ENCODE measurements at places on chromosomes 13 and 19. TPM values are rescaled to one million over a fixed set of nuclear protein-coding genes. Genes with fewer than 3 reads are reported as not detected.

GRCh38 chr19:19458110-19458816, 52.8 kb downstream of the GATAD2A start:
- H3K4me1 ChIP-seq, result peaks cover 65% of the 10 kb centered on the region
- H3K27me3 ChIP-seq, result no peaks in the 10 kb centered on the region
- H3K4me3 ChIP-seq, result peak overlapping the region; percentile 37
- no peak for DNase-seq

DNA sequence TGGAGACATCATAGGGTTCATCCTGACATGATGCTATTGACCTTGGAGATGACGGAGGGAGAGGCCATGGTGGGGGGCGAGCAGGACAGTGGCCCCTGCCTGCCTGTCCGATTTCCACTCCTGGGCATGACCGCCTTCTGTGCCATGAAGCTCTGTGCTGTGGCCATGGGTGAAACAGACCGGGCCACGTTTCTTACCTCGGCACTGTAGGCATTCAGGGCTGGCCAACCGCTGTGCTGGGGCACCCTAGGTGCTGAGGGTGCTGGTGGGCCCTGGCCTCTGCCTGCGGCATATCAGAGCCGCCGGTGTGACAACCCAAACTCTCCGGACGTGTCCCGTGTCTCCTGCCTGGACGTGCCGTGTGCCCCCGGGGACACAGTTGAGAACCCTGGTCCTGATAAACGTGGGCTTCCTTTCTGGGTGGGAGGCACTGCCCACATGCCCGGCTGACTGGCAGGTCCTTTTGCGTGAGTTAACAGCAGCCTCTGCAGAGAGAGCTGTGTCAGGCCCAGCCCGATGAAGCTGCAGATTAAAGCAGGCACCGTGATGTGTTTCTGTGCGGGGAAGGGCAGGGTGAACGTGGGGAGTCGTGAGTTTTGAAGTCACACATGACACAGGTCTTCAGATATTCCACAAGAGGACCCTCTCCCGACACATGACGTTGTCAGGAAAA, 46.5 kb downstream of the TMEM255B start:
- no peak for DNase-seq
- no peaks in the 10 kb centered on the region for H3K36me3 ChIP-seq
- H3K4me1 ChIP-seq, result no peaks in the 10 kb centered on the region
- no peak overlapping the region for H3K4me3 ChIP-seq
- H3K27ac ChIP-seq, result no peak overlapping the region

- H3K4me1 ChIP-seq, result peaks cover 26% of the 10 kb centered on the region
- no peak overlapping the region for H3K27ac ChIP-seq
- H3K36me3 ChIP-seq, result no peaks in the 10 kb centered on the region
- DNase-seq, result no peak
- peaks cover 40% of the 10 kb centered on the region for H3K27me3 ChIP-seq
- H3K4me3 ChIP-seq, result no peak overlapping the region
These were observed 7.4 kb downstream of the ATP12A start for GRCh38 chr13:24687611-24688010.

- H3K4me3 ChIP-seq, result no peak overlapping the region
- H3K27me3 ChIP-seq, result peaks cover 9% of the 10 kb centered on the region
- no peaks in the 10 kb centered on the region for H3K36me3 ChIP-seq
- no peak for DNase-seq
- H3K4me1 ChIP-seq, result peaks cover 39% of the 10 kb centered on the region
- H3K27ac ChIP-seq, result no peak overlapping the region
These were observed 3.0 kb downstream of the SIGLEC9 start for GRCh38 chr19:51127755-51128154.

DNA sequence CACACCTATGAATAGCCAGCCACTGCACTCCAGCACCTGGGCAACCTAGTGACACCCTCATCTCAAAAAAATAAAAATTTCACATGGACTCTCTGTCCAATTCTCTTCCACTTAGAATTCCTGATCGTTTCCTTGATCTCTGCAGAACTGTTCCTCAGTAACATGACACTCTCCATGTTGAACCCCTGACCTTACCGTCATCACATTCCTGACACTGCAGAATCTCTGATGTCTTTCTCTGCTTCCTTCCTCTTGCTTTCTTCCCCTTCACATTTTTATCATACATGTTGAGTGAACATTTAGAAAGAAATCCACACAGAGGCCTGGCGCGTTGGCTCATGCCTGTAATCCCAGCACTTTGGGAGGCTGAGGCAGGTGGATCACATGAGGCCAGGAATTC, 15.0 kb downstream of the ZNF114 start:
- peaks cover 3% of the 10 kb centered on the region for H3K27me3 ChIP-seq
- no peak overlapping the region for H3K27ac ChIP-seq
- DNase-seq, result no peak
- H3K4me1 ChIP-seq, result no peaks in the 10 kb centered on the region
- no peak overlapping the region for H3K4me3 ChIP-seq

GRCh38 chr13:79149210-79149609, 256.8 kb downstream of the RBM26 start:
- no peaks in the 10 kb centered on the region for H3K4me1 ChIP-seq
- H3K27me3 ChIP-seq, result peaks cover 2% of the 10 kb centered on the region
- no peaks in the 10 kb centered on the region for H3K36me3 ChIP-seq
- DNase-seq, result no peak
- no peak overlapping the region for H3K4me3 ChIP-seq

DNA sequence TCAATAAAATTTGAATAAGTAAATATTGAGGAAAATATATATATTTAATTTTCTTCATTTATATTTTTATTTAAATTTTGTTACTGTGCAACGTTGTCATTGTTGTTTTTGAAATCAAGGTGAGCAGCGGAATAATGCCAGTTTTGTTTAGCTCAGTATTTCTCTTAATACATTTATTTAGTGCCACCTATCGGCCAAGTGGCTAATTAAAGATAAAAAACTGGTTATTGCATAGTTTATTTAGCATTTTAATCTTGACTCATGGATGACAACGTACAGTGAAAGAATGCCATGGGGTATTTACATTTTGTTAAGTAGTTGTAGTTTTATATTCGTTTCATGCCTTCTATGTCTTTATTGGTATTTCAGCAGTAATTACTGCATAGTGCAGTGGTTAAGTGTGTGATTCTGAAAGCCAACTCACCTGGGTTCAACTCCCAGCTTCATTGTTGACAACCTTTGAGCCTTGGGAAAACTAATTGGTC, 265.9 kb downstream of the MYO16 start:
- peaks cover 13% of the 10 kb centered on the region for H3K4me1 ChIP-seq
- H3K27ac ChIP-seq, result no peak overlapping the region
- no peak for DNase-seq
- H3K27me3 ChIP-seq, result peaks cover 4% of the 10 kb centered on the region
- H3K36me3 ChIP-seq, result no peaks in the 10 kb centered on the region
- no peak overlapping the region for H3K4me3 ChIP-seq

The OXGR1 gene
- total RNA-seq, result not detected
